ENCODE measurements at places on chromosomes 1 and 21. TPM values are rescaled to one million over a fixed set of nuclear protein-coding genes. Genes with fewer than 3 reads are reported as not detected.
A peak's percentile ranks its signal among the peaks of the same experiment; 100 is the strongest.

GRCh38 chr1:111884772-111885443 is 104.6 kb downstream of the KCND3 start:
- H3K36me3 ChIP-seq = no peaks in the 10 kb centered on the region
- H3K27me3 ChIP-seq = peaks cover 19% of the 10 kb centered on the region
- no peak overlapping the region for H3K4me3 ChIP-seq
- no peak overlapping the region for H3K27ac ChIP-seq
- peaks cover 6% of the 10 kb centered on the region for H3K4me1 ChIP-seq

The SLC30A1 gene
- 3.0 TPM for polyA plus RNA-seq

GRCh38 chr1:38581396-38581795 is 278.2 kb downstream of the RRAGC start:
- H3K27me3 ChIP-seq = peaks cover 56% of the 10 kb centered on the region
- no peak for DNase-seq
- H3K4me3 ChIP-seq = no peak overlapping the region
- no peaks in the 10 kb centered on the region for H3K36me3 ChIP-seq
- H3K27ac ChIP-seq = no peak overlapping the region
- peaks cover 20% of the 10 kb centered on the region for H3K4me1 ChIP-seq

DNA sequence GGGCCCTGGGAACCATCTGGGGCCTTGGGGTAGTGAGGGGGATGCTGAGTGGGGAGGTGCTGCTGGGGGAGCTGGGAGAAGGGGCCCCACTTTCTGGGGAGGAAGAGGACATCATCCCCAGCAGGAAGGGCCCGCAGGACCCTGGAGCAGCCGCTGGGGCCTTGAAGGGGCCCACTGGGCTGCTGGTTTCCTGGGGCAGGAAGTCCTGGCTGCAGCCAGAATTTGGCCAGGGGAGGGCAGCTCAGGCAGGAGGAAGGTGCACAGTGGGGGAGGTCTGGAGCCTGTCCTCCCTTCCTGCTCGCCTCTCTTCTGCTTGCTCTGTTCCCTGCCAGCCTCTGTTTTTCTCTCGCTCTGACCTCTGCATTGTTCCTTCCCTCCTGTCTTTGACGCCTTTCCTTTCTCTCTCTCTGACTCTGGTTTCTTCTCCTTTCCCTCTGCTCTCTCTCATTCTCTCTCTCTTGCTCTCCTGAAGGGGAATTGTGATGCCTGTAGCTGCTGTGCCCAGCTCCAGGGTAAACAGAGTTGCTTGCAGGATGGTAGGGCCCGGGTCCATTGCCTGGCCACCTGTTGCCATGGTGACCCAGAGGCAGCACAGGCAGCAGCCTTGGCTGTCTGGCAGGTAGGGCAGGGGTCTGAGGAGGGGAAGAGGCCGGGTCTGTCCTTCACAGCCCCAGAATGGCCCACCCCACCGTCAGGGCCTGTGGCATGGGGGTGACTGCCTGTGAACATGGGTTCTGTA is 23.9 kb downstream of the ACOT11 start:
- H3K27me3 ChIP-seq = no peaks in the 10 kb centered on the region
- H3K4me3 ChIP-seq = no peak overlapping the region
- H3K36me3 ChIP-seq = no peaks in the 10 kb centered on the region
- H3K27ac ChIP-seq = no peak overlapping the region
- DNase-seq = peak; percentile 73

The NBPF9 gene
- polyA plus RNA-seq = 12.0 TPM

The HHIPL2 gene
- 0.93 TPM for polyA plus RNA-seq

Measured in spleen (tissue), 13 donors.